ENCODE measurements at places on chromosomes 4 and X.

DNA sequence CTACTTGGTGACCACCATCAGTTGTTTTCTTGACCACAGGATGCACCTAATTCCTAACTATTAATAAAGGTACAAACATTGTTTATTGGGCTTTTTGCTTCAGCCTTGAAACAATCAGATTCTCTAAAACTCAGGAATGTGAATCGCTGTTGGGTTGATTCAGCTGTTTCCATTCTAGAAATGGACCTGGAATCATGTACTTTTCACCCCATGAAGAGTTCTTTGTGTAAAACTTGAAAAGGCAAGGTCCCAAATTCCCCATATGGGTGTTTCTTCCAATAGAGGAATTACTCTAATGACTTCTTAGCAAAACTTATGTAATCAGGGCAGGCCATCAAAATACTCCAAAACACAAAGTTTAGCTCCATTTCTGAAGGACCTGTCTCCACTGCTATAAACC lies 7.4 kb downstream of the AFAP1 start:
- DNase-seq: no peak

GRCh38 chrX:13281289-13281688 lies 38.6 kb downstream of the ATXN3L start:
- DNase-seq: no peak

- DNase-seq: no peak
Observed at GRCh38 chr4:168716406-168717129, 219.7 kb downstream of the PALLD start.

- DNase-seq: no peak
Observed at GRCh38 chrX:81355436-81355835, 153.5 kb downstream of the SH3BGRL start.

- no peak for DNase-seq
Observed at GRCh38 chr4:94641702-94642560, 115.8 kb upstream of the BMPR1B start.

DNA sequence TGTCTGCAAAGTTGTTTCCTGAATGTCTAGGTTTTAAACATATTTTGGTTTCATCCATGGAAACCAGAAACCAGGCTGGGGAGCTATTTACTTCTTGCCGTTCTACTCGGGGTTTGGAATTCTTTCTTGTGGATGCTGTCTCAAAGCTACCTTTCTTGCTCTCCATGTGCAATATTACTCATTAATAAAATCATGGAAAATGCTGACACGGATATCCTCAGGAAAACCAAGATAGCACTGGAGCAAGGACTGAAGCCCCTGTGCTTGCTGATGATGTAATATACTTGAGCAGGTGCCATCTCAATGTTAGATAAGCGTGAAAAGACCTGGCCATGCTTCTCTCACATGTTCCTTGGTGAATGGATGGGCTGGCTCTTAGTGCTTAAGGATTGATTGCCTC lies 41.5 kb upstream of the HPF1 start:
- no peak for DNase-seq

DNA sequence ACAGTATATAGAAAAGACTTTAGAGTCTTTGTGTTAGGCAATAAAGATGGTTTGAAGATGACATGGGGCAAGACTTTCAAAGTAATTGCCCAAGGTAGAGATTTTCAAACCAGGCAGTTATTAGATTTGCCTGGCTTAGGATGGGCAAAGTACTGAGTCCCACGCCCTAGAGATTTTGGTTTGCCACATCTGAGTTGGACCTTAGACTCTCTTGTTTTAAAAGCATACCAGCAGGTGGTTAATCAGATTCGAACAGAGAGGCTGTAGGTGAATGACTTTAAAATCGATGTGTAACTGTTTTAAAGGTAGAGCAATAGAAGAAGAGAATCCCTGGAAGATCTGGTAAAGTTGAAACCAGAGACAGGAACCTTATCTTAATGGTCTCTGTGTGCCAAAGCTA lies 121.5 kb downstream of the RAPGEF2 start:
- no peak for DNase-seq

- no peak for DNase-seq
Observed at GRCh38 chr4:86627462-86628135, 33.5 kb downstream of the PTPN13 start.

DNA sequence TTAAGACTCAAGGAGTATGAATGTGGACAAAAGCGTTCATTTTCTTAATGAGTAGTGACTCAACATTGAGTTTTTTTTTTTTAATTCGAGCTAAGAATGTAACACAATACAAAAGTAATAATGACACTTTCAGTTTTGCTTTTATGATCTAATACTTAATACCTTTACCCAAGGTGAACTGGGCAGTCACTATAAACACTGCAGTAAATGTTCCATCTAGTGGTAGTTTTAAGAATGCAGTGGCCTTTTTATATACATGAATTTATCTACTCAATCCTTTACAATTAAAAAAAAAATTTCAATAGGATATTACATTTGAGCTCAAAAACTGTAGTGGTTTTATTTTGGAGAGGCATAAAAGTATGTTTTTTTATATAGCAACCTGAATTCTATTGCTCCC lies 33.9 kb downstream of the PDK3 start:
- DNase-seq: no peak

GRCh38 chr4:130600706-130601105 lies 1504.8 kb downstream of the C4orf33 start:
- no peak for DNase-seq

DNA sequence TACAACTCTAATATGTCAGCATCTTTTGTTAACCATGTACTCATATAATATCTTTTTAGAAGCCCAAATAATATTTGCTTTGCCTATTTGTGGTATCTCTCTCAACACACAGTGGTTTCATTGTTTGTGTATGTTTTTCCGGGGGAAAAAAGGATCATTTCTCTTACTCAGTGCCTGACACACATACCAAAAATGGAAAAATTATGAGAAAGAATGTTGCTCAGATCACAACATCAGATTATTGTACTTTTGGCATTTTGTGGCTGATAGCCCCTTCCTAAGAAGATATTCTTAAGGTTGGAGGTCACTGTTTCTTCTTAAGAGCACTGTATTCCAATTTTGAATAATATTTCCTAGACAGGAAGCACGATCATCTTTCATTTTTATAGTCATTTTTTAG lies 93.6 kb downstream of the PDLIM5 start:
- no peak for DNase-seq

GRCh38 chrX:153725039-153725831 lies 579 bp downstream of the ABCD1 start:
- no peak for DNase-seq

DNA sequence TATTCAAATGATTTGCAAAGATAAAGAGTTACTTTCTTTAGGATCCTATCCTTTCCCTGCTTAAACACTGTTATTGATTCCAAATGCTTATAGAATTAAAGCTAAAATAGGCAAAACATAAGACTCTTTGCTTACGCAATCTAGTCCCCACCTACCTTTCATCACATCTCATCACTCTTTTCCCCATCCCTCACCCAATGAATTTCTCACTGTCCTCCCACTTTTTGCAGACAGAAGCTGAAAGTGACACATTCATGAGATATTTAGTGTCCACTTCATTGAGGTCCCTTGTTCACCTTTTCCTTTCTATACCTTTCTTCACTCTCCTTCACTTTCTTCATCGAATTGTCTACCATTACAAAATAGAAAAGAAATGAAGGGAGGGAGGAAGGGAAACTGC lies 424 bp downstream of the SATL1 start:
- no peak for DNase-seq

DNA sequence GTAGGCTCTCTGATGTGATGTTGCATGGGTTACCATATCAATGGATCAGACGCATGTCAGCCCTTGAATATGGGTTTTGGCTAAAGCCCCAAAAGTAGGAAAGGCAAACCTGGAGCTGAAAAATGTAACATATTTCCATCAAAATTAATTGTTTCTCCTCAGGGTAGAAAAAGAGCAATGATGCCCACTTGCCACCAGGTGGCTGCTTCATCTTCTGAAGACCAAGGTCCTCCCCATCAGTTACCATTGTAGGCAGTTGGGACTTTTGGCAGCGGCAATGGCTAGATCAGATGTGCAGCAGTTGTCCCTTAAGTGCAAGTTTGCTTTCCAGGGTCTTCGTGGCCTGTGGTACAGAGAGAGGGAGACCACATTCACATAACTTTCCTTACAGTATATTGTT lies 118.2 kb downstream of the NAF1 start:
- no peak for DNase-seq

GRCh38 chrX:31421441-31421840 lies 349.6 kb upstream of the FTHL17 start:
- DNase-seq: no peak

GRCh38 chrX:110003167-110004156 lies 548 bp downstream of the TMEM164 start:
- no peak for DNase-seq

GRCh38 chrX:10111364-10112148 lies 45.2 kb upstream of the CLCN4 start:
- DNase-seq: peak; percentile 32

DNA sequence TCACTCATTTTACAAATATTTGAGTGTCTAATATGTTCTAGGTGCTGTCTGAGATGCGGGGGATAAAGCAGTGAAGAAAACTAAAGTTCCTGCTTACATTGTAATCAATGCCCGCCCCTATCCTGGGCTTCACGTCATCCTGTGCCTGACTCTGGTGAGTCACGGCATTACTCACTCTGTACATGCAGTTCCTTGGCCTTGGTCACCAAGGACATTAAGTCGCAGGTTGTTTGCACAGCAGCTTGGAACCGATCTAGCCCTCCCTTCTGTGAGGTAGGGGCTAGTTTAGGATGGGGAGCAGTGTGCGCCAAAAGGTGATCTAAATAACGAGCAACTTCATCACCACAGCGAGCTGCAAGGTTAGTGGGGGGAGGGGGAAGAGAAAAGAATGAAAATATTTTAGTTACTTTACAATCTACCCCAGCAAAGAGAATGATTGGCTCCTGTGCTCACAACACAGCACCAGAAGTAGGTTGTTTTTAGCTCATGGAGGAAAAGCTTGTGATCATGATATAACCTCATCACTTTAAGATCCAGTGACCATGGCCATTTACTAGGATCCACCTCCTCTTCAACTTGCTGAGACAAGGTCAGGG lies 48.0 kb upstream of the HDAC8 start:
- DNase-seq: no peak

DNA sequence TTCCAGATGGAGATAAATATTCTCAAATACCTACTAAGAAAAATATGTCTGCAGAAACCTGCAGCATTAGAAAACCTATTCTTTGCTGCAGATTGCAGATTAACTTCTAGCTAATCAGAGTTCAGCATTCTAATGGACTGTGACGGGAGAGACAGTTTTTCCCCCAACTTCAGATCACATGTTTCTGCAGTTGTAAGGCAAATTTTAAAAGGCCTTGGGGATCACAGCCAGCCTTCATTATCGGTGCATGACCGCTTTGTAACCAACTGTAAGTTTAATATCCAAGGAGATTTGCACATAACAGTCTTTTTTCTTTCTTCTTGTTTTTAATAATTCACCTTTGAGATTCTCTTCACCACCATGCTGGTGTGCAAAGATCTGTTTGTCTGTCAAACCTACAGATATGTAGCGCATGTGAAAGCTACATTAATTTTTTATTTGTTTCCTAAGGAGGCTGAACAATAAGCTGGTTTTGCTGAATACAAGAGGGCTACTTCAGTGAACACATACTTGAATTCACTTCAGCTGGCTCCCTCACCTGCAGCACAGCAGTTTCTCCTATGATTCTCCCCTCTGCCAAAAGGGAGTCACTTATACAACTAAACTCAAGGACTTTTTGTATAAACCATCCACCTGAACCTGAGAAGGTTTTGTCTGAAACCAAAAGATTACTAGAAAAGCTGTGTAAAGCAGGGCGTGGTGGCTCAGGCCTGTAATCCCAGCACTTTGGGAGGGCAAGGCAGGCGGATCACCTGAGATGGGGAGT lies 488.5 kb downstream of the RPA4 start:
- no peak for DNase-seq

GRCh38 chr4:74441744-74442143 lies 3.2 kb upstream of the AREG start:
- DNase-seq: no peak

DNA sequence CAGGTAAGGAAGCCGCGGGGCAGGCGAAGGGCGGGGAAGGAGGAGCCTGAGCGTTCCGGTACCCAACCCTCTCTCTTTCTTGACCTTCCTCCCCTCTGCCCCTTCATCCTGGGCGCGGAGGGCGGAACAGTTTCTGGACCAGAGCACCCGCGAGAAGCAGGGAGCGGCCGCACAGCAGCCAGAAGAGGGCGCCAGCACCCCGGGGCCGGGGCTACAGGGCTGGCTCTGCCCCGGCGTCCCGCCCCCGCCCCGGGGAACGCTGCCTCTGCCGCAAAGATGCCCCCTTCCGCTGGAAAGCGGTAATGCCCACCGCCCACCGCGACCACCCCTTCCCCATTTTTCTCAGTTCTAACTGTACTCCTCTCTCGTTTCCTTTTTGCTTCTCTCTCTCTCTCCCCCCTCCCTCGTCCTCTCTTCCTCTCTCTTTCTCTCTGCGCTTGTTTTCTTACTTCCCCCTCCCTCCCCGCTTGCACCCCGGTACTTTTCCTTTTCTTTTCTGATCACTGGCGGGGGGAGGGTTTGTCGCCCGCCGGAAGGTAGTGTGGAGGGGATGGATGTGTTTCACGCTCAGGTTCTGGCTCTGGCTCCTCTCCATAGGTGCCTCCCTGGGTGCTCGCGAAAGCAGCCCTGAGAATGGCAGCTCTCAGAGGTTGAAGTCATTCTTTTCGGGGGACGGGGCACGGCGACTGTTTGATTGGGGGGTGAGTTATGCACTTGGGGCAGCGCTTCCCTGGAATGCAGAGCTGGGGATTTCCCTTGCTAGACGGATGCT lies 13.1 kb upstream of the PRDM8 start:
- peak; percentile 94 for DNase-seq

- DNase-seq: no peak
Observed at GRCh38 chr4:110139815-110140214, 58.6 kb downstream of the ELOVL6 start.

DNA sequence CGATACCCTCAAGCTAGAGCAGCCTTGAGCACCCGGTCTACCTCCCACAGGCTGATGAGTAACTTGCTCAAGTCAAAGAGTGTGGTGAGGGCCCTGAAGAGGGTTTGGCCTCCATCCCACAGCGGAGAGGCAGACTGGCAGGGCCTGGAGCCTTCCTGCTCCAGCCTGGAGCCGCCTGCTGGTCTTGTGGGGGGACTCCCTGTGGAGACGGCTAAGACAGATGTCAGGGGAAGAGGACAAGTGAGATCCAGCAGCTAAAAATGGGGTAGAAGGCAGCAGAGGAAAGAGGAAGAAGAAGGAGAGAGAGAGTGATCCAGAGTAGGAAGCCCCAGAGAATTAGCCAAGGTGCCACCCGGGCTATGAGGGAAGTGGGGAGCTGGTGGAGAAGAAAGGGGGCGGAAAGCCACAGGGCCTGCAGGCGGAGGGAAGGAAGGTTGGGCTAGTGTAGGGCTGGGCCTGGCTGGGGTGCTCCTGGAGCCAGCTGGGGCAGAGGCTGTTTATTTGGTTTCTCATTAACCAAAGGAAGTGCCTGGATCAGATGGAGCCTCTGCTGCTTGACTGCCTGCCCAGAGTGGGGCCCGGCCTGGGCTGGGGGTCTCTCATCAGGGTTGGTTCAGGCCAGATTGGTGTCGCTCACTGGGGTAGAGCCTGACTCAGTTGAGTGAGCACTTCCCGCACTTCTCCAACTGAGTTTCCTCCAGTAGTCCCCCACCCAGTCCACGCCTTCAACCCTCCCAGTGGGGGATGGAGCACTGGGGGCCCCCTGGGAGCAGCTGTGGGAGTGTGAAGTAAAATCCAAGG lies 14.2 kb downstream of the EFNB1 start:
- DNase-seq: no peak

DNA sequence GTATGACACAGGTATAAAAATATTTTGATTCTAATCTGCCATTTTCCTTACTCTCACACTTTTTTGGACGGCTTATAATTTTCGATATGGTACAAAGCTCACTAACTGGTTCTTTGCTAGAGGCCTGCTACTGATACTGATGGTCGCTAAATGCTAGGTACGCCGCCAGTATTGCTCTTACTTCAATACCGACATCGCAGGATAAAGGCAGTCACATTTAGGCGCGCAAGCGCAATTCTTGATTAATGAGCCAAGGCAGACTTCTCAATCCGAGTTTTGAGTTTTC lies 557 bp upstream of the USP38 start:
- DNase-seq: no peak

All from stimulated activated CD4-positive, alpha-beta T cell treated with anti-CD3 and anti-CD28 coated beads, Interleukin-15, amount 100 ng/mL, for 1 hour (primary cell).